GM04503 (cell line): ENCODE measurements at places on chromosomes 16 and 17.
A peak's percentile ranks its signal among the peaks of the same experiment; 100 is the strongest.

DNA sequence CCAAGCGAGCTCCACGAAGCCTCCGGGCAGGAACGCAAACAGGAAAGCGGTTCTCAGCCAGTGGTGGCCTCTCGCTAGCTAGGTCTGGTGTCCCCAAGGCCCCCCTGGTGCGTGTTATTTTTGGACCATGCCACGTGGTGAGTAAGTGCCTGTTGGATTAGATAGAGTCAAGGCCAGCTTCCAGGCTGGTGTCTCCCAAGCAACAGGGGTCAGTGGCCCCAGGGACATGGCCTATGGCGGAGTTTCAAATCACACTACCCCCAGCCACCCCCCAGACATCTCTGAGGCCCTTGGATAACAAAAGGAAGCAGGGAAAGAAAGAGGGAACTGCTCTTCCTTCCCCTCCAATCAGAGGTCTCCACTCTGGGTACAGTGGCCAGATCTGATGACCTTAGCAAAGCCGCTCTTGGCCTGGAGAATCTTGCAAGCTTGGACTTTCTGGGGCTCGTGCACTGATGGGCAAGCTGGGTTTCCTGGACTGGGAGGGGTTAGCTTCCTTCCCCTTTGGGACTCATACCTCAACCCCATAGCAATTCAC, 58.2 kb downstream of the MAF start:
- no peak for DNase-seq

GRCh38 chr17:59638553-59638952, 18.9 kb downstream of the CLTC start:
- no peak for DNase-seq

- DNase-seq: no peak
These were observed 111.7 kb upstream of the FOXF1 start for GRCh38 chr16:86398622-86399021.

- DNase-seq: peak; percentile 11
These were observed 215.6 kb downstream of the GRIN2A start for GRCh38 chr16:9966569-9967157.

GRCh38 chr16:72938795-72939164, 109.1 kb downstream of the ZFHX3 start:
- no peak for DNase-seq

- no peak for DNase-seq
These were observed 275.3 kb downstream of the PARN start for GRCh38 chr16:14354561-14355351.
